Mesothelial cell of epicardium (in vitro differentiated cells): ENCODE measurements at places on chromosomes 12 and 14.

- no peak for DNase-seq
Measured at GRCh38 chr12:2895051-2895451, 4.4 kb downstream of the TULP3 start.

DNA sequence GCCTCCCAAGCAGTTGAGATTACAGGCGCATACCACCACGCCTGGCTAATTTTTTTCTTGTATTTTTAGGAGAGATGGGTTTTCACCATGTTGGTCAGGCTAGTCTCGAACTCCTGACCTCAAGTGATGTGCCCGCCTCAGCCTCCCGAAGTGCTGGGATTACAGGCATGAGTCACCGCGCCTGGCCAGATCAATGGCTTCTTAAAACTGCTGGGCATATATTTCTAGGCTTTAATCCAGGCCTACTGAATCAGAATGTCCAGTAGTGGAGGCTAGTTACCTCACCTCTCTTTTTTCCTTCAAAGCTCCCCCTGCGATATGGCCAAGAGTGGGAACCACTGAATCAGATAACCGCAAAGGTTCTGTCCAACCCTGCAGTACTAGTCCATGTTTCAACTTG is 17.1 kb downstream of the POU6F1 start:
- no peak for DNase-seq

- DNase-seq = no peak
Measured at GRCh38 chr14:35898217-35898775, 72.2 kb downstream of the BRMS1L start.

DNA sequence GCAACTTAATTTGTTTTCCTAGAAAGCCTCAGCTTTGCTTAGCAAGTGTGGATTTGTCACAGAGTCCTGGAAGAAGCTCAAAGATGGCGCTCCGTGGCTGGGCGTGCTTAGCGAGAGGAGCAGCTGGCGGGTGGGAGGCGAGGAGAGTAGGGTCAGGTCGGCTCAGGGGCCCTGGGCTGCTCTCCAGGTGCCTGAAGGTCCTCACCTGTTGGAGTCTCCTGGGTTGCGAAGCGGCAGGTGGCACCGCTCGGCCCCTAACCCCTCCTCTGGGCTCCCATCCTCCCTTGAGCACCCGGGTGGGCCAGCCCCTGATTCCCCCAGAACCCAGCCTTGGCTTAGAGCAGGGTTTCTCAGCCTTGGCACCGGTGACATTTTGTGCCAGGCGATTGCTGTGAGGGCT is 25.1 kb downstream of the LRTM2 start:
- peak; percentile 6 for DNase-seq

DNA sequence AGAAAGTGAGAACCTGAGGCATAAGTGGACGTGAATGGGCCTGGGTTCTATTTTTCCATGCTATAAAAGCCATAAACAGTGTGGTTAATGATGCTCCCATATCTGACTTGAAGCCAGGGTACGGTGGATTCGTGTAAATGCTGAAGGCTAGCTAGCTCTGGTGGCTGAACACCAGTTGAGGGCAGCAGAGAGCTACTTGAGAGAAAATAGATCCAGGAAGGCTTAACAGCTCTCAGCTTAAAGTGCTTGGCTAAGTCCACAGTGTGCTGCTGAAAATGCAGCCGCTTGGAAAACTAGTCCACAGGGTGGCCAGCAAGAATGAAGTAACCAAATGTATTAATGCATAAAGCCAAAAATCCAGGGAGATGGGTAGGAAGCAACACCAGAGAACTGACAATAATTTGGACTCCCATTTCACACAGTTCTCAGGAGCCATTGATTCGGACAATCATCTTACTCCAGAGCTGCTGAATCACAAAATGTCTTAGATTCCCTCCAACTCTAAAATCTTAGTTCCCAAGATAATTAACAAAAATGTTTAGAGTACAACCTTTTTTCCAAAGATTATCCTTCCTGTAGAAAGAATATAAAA is 15.0 kb upstream of the FOXG1 start:
- no peak for DNase-seq

DNA sequence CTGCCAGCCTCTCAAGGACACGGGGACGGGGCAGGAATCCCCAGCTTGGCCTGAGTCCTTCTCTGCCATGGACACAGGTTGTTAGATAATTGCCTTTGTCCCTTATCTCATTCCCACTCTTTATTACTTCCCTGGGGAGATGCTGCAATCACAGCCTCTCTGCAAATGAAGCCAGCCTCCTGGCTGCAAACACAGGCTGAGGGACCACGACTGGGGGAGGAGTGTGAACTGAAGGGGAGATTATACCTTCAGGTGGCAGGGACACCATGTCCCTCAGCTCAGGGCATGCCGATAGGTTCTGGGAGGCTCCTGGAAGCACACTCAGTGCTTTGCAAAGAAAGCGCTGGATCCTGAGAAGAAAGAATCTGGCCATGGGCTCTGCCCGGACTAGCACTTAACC is 16.1 kb upstream of the CHGA start:
- DNase-seq = no peak

DNA sequence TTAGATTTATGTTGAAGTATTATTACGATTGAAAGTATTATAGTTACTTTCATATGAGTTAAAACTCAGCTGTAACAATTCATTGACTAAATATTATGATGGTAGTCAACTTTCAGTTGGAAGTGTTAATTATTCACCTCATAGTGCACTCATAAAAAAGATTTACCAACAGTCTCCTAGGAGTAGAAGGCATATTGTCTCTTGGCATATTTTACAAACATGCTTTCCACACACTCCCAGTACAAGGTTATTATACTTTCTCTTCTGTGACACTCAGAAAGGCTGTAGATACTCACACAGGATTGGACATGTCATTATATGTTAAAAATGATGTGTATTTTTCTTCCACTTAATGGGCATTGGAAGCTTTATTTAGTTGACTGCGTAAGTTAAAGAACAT is 147.1 kb downstream of the NPAS3 start:
- DNase-seq = no peak

DNA sequence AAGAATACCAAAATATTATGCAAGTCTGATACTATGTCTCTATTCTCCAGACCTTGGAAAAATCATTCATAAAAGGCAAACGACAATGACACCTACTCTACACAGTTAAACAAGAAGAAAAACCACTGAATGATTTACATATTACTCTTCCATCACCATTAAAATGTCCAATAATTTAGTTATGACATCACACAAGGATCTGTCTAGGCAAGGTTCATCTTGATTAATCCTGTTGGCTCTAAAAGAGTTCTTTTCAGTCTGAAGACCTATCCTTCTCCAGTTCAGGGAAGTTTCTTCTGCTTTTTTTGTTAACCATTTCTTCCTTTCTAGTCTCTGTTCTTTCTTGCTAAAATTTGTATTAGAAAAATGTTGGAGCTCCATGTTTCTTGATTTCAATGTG is 64.0 kb downstream of the OSBPL8 start:
- no peak for DNase-seq

DNA sequence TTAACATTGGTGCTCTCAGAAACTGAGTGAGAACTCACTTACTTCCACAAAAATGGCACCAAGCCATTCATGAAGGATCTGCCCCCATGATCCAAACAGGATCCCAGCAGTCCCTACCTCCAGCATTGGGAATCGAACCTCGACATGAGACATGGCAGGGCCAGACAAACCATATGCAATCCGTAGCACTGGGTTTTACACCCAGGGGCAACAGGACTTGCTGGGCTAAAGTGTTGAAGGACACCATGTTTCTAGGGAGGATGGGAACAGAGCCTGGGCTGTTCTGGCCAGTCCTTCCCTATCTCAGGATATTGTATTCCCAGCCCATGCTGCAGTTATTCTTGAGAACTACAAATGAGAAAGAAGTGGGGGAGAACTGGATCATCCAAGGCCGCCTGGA is 36.6 kb downstream of the SERPINA3 start:
- no peak for DNase-seq

DNA sequence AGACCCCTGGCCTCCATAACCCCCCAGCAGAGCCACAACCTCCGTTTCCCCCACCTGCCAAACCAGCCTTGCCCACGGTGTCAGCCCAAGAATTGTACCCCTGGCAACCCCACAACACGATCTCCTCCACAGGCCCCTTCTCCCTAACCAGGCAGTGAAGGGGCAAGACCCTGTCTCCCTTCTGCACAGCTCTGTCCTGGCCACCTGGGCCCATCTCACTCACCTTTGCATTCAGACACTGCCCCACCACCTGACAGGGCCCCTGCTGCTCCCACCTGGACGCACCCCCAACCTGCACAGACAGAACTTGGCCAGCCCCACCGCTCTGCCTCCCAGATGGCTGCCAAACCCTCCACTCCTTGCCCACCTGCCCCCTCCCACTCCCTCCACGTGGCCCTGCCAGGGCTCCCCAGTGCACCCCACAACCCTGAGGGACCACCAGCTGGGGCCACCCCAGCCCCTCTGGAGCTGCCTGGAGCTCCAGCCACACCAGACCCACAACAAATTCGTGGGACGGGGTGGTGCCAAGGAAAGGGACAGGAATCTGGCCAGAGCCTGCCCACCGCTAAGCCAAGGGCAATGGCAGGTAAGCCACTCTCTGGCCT is 11.8 kb downstream of the AHNAK2 start:
- no peak for DNase-seq

DNA sequence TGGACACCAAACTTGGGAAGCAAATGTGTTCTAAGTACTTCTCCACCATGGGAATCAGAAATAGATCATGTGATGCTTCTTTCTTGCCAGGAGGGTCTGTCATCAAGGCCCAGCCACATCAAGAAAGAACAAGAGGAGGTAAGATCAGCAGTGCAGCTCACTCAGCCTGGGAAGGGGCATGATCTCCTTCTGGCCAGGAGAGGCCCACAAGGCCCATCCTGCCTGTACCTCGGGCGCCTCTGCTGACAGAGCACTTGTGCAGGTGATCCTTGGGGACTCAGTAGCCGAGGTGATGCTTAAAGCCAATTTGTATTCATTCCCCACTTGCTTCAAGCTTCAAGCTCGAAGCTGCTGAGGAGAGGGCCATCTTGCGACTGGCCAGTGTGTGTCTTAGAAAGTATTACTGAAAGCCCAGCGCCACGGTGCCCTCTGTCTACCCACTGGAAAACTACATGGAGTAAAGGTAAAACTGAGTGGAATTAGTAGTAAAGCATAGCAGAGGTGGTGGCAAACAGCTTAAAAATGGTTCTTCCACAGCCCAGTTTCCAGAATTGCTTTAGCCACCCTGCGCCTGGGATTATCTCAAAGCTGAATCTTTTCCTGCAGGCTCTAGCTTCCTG is 26.2 kb downstream of the RTRAF start:
- DNase-seq = no peak

DNA sequence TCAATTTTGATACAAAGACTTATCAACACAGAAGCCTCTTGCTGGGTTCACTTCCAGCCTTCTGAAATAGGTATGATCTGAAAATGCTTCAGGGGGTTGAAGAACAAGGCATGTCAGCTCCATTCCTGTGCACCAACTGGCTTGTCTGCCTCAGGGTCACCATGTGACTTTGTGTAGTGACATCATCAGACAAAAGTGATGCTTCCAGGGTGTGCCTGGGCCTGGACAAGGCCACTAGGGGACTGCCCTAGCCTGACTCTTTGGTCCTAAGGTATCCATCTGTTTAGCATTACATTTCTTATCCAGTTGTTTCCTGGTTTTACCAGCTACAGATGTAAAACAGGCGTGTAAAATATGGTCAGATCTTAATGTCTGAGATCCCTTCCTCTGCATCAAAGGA is 155.6 kb downstream of the CAND1 start:
- no peak for DNase-seq

DNA sequence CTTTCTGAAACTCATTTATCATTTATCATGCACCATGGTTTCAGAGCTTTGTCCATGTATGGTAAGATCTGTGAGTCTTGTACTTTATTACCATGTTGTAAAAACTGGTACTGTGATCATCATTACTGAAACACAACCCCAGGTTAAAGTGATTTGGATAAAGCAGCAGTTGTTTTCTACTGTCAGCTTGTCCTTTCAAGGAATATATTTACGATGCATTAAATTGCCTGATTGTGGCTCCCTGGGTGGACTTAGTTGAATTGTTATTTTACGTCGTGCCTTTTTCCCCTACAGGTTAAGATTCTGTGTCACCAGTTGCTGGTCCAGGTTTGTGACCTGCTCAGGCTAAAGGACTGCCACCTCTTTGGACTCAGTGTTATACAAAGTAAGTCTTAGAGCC is 46.1 kb downstream of the FRMD6 start:
- DNase-seq = no peak

DNA sequence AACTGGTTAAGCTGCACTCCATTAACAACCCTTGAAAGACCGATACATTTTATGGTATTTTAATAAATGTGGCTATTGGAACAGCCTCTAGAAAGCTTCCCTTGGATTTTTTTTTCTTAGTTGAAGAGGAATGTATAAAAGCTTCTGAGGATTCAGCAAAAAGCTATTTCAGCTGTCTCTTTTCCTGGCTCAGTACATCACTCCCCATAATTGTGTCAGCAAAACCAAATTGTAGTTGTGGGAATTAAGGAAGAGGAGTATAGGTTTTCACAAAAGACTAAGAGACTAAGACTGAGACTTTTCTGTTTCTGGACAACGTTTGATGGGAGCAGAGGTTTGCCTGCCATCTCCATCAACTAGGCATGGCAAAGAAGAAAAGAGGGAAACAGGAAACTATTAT is 106.5 kb downstream of the C12orf50 start:
- no peak for DNase-seq

DNA sequence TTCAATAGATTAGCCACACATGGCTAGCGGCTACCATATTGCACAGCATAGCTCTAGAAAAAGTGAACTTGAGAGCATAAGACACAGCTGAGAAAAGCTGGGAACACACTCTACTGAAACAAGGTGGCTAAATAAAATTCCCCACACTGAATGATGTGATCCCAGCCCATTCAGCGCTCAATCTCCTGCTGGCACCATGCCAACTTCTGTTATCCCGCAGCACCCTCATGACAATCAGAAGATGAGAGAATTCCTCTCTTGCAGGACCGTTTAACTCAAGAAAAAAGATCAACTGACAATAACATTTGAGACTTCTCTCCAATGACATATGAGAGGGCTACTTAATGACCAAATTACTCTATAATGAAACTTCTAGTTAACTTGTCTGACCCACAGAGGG is 115.4 kb downstream of the ADAMTS20 start:
- DNase-seq = no peak

DNA sequence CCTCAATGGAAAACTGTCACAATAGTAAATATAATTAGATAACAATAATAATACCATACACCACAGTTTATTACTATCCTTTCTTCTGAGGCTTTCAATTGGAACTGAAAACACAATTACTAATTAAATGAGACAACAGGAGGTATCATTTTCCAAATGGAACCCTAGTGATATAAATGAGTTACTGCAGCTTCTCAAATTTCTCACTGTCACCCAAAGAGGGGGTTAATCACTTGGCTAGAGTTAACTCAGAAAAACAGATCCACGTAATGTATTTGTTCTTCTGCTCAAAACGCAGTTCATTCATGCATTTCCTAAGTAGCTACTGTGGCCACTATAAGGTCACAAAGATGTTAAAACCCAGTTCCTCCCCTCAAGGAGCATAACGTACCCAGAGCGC is 120.9 kb upstream of the FOXN3 start:
- DNase-seq = no peak
